ENCODE measurements at places on chromosomes 2 and 18. TPM values are rescaled to one million over a fixed set of nuclear protein-coding genes. Genes with fewer than 3 reads are reported as not detected.
A peak's percentile ranks its signal among the peaks of the same experiment; 100 is the strongest.

The KLHL29 gene
- 12.2 TPM for total RNA-seq

The PLA2R1 gene
- total RNA-seq, result not detected

DNA sequence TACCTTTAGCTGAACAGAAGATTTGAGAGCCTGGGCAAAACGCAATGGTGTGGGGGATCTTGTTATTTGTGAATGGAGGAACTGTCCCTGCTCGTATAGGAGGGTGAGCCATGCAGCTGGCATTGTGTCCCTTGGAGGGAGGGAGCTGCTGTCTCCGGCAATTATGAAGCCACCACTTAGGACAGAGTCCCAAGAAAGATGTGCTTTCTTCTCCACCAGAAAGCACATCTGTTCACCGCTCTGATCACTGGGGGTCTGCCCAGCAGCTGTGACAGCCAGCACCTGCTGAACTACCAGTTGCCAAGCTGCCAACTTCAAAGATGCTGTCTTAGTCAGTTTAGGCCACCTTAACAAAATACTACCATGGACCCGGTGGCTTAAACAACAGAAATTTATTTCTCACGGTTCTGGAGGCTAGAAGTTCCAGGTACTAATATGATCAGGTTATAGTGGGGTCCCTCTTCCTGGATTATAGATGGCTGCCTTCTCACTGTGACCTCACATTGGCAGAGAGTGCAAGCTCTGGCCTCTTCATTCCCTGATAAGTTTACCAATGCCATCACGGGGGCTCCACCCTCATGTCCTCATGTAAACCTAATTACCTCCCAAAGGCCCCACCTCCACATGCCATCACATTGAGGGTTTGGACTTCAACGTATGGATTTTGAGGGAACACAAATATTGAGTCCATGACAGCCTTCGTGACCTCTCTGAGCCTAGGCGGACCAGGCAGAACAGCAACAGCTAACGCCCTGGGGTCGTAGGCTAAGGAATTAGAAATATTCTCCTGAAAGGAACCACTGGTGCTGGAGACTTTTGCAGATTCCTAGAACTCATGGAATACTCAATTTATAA lies 148.3 kb downstream of the RHBDD1 start:
- no peaks in the 10 kb centered on the region for H3K27me3 ChIP-seq
- H3K4me3 ChIP-seq, result no peak overlapping the region
- peak overlapping the region; percentile 15 for H3K27ac ChIP-seq

- no peaks in the 10 kb centered on the region for H3K27me3 ChIP-seq
- H3K36me3 ChIP-seq, result no peaks in the 10 kb centered on the region
- no peak overlapping the region for H3K27ac ChIP-seq
- no peak for DNase-seq
Measured at GRCh38 chr2:173221937-173222594, 132.6 kb upstream of the CDCA7 start.

- H3K27me3 ChIP-seq, result no peaks in the 10 kb centered on the region
- no peak for DNase-seq
- no peak overlapping the region for H3K27ac ChIP-seq
- H3K4me1 ChIP-seq, result no peaks in the 10 kb centered on the region
Measured at GRCh38 chr2:16763493-16763899, 97.9 kb upstream of the CYRIA start.

GRCh38 chr2:5021136-5021535 lies 671.0 kb upstream of the SOX11 start:
- DNase-seq, result no peak
- H3K27me3 ChIP-seq, result no peaks in the 10 kb centered on the region
- no peak overlapping the region for H3K4me3 ChIP-seq
- H3K36me3 ChIP-seq, result no peaks in the 10 kb centered on the region
- no peak overlapping the region for H3K27ac ChIP-seq

- no peaks in the 10 kb centered on the region for H3K4me1 ChIP-seq
- H3K4me3 ChIP-seq, result no peak overlapping the region
- peaks cover 11% of the 10 kb centered on the region for H3K27me3 ChIP-seq
- no peak overlapping the region for H3K27ac ChIP-seq
- no peak for DNase-seq
- no peaks in the 10 kb centered on the region for H3K36me3 ChIP-seq
Measured at GRCh38 chr2:13604951-13605661, 888.4 kb downstream of the TRIB2 start.

DNA sequence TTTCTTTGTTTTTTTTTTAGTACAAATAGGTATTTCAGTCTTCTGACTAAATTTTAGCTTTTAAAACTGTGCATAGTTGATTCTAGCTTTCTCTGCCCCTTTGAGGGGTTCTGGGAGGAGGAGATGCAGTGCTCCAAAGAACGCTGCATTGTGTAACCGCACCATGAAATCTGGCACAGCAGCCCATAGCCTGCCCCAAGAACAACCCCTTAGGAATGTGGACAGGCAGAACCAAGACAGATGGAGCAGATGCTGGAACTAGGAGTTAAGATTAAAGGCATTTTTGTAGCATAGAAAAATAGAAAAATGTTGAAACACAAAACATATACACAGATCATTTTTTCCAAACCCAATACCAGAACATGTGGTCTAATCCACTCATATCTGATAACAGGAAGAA lies 187.5 kb downstream of the SCG2 start:
- H3K4me1 ChIP-seq, result peaks cover 10% of the 10 kb centered on the region
- no peak overlapping the region for H3K4me3 ChIP-seq
- DNase-seq, result no peak
- no peak overlapping the region for H3K27ac ChIP-seq
- no peaks in the 10 kb centered on the region for H3K36me3 ChIP-seq

The CARF gene
- total RNA-seq, result 5.1 TPM

- H3K4me3 ChIP-seq, result no peak overlapping the region
- H3K36me3 ChIP-seq, result no peaks in the 10 kb centered on the region
- peaks cover 12% of the 10 kb centered on the region for H3K4me1 ChIP-seq
- DNase-seq, result no peak
- H3K27me3 ChIP-seq, result no peaks in the 10 kb centered on the region
Measured at GRCh38 chr2:16709769-16710168, 44.1 kb upstream of the CYRIA start.

DNA sequence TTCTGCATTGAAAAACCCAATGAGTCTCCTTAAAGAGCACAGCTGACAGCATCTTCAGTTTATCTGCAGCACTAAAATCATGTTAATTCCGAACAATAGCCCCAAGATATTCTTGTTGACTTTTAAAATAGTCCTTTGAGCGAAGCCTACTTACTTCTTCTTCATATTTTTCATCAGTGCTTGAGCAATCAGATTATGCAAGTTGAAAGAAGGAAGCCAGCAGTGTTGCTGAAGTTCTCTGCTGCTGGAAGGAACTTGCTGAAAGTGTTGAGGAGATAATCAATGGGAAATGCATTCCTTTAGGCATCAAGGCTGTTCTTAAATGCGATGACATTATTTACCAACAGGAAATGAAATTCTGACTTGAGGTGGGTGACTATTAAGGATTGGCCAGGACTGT lies 105.9 kb upstream of the SNTG2 start:
- no peak overlapping the region for H3K27ac ChIP-seq
- H3K4me3 ChIP-seq, result no peak overlapping the region
- no peaks in the 10 kb centered on the region for H3K27me3 ChIP-seq

DNA sequence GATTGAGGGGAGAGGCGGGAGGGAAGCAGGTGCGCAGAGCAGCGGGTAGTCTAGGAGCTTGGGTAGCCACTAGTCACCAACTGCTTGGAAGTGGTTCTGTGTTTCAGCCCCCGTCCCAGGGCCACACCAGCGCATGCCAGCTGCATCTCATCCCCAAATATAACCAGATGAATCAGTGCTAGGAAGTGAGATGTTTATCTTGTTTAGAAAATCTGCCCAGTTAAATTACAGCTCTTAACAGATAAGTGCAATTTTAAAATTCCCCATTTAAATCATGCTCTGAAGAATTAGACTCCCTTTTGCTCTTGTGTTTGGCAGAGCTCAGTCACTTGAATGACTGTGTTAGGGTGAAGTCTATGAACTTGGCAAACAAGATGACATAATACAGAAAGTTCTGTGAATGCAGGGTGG lies 193.8 kb downstream of the SEPTIN10 start:
- no peaks in the 10 kb centered on the region for H3K27me3 ChIP-seq
- no peaks in the 10 kb centered on the region for H3K4me1 ChIP-seq
- no peak overlapping the region for H3K27ac ChIP-seq
- H3K36me3 ChIP-seq, result no peaks in the 10 kb centered on the region
- DNase-seq, result peak; percentile 5

DNA sequence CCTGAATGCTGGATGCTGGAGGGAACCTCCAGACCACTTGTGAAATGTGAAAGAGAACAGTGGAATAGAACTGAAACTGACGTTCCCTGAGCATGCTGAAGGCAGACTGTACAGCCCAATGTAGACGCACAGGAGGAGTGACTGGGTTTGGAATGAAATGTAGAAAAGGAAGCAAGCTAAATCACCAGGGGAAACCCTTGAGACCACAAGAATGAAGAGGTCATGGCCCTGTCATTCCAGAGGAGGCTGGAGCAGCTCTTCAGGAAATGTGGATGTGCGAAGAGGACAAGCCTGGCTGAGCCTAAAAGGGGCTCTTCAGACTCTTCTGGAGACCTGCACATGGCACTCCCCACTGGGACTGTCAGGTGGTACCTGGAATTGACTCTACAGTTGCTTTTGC lies 118.5 kb upstream of the ALPP start:
- H3K27ac ChIP-seq, result no peak overlapping the region
- no peaks in the 10 kb centered on the region for H3K4me1 ChIP-seq
- H3K27me3 ChIP-seq, result no peaks in the 10 kb centered on the region
- no peak for DNase-seq

- no peaks in the 10 kb centered on the region for H3K36me3 ChIP-seq
- H3K4me3 ChIP-seq, result no peak overlapping the region
- no peak overlapping the region for H3K27ac ChIP-seq
Measured at GRCh38 chr2:47076586-47077441, 78.3 kb downstream of the STPG4 start.

GRCh38 chr2:188734691-188735090 lies 239.5 kb upstream of the COL3A1 start:
- no peaks in the 10 kb centered on the region for H3K36me3 ChIP-seq
- DNase-seq, result peak; percentile 61
- no peak overlapping the region for H3K4me3 ChIP-seq
- H3K27ac ChIP-seq, result no peak overlapping the region
- no peaks in the 10 kb centered on the region for H3K27me3 ChIP-seq

GRCh38 chr2:8993196-8993901 lies 10.1 kb downstream of the MBOAT2 start:
- H3K27ac ChIP-seq, result no peak overlapping the region
- no peak for DNase-seq
- no peaks in the 10 kb centered on the region for H3K36me3 ChIP-seq
- no peaks in the 10 kb centered on the region for H3K27me3 ChIP-seq
- H3K4me3 ChIP-seq, result no peak overlapping the region
- peaks cover 4% of the 10 kb centered on the region for H3K4me1 ChIP-seq

- no peaks in the 10 kb centered on the region for H3K36me3 ChIP-seq
- no peak overlapping the region for H3K4me3 ChIP-seq
- no peaks in the 10 kb centered on the region for H3K27me3 ChIP-seq
- H3K4me1 ChIP-seq, result no peaks in the 10 kb centered on the region
- no peak for DNase-seq
Measured at GRCh38 chr18:27226556-27227075, 41.5 kb upstream of the CHST9 start.

DNA sequence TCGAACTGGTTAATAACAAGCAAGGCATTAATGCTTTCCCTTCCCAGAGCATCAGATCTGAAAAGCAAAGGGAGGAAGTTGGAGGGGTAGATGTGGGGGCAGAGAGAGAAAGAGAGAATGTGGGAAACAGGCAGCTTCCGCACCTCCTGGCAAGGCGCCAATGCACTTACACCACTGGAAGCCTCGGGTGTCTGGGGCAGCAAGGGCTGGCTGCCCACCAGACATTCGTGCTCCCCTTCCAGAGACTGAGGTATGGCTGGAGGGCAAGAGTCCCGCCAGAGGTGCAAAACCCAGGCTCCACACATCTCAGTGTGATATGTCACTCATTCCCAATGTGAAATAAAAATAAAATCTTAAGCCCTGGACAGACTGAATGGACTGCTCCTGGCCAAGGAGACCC lies 46.4 kb downstream of the TEX51 start:
- no peaks in the 10 kb centered on the region for H3K4me1 ChIP-seq
- no peak overlapping the region for H3K27ac ChIP-seq
- peaks cover 22% of the 10 kb centered on the region for H3K27me3 ChIP-seq
- no peak for DNase-seq
- H3K36me3 ChIP-seq, result no peaks in the 10 kb centered on the region
- H3K4me3 ChIP-seq, result no peak overlapping the region

DNA sequence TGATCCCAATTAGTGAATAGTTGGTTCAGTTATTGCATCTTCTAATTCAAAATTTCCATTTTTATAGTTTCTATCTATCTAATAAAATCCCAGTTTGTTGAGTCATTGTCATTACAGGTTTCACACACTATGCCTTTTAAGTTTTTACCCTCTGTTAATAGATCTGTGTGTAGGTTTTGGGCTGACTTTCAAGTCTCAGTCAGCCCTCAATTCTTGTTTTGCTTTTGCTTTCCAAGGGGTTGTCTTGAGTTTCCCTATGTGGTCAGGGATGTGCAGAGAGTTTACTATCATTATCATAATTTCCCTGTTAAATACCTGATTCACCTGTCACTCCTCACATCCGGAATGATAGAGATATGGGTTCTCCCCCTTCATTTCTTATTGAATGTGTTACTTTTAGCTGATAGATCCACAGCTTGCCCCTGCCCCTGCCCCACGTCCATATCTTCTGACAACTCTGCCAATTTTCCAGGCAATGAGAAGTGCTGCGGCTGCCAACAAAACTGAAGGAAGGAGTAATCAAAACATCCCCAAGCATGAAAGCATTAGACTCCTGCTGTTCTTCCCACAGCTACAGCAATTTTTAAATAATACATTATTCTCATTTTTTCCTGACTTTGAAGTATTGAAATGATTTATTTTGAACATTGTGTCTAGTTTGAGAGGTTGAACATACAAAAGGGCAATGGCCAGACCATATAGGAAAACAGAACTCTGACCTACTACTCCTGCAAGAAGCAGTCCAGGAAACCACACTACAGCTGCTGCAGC lies 1064.8 kb downstream of the SUCLG1 start:
- no peak overlapping the region for H3K27ac ChIP-seq
- no peaks in the 10 kb centered on the region for H3K36me3 ChIP-seq
- H3K4me3 ChIP-seq, result no peak overlapping the region
- no peaks in the 10 kb centered on the region for H3K4me1 ChIP-seq

The SPIRE1 gene
- 18.1 TPM for total RNA-seq

- H3K27me3 ChIP-seq, result no peaks in the 10 kb centered on the region
- peaks cover 80% of the 10 kb centered on the region for H3K36me3 ChIP-seq
- no peak overlapping the region for H3K4me3 ChIP-seq
Measured at GRCh38 chr2:165913636-165914035, 39.9 kb downstream of the TTC21B start.

The ELAC1 gene
- 9.9 TPM for total RNA-seq

The RTP5 gene
- not detected for total RNA-seq

The LIMS2 gene
- total RNA-seq, result 1.2 TPM

GRCh38 chr2:71486881-71487640 lies 33.7 kb downstream of the DYSF start:
- no peak for DNase-seq
- peaks cover 3% of the 10 kb centered on the region for H3K27me3 ChIP-seq
- H3K27ac ChIP-seq, result no peak overlapping the region
- H3K36me3 ChIP-seq, result no peaks in the 10 kb centered on the region
